ENCODE measurements at places on chromosomes 1 and 21. TPM values are rescaled to one million over a fixed set of nuclear protein-coding genes. Genes with fewer than 3 reads are reported as not detected.

The PTGFR gene
- total RNA-seq: 28.9 TPM

The S100A3 gene
- total RNA-seq: 1.7 TPM

The IL10 gene
- total RNA-seq: not detected

The FCRL1 gene
- not detected for total RNA-seq

The PLCH2 gene
- total RNA-seq: 0.53 TPM

The KMO gene
- total RNA-seq: 0.33 TPM

The S100A2 gene
- 2.4 TPM for total RNA-seq

All from smooth muscle cell of the pulmonary artery (primary cell).